ENCODE measurements at places on chromosomes 16 and 17. TPM values are rescaled to one million over a fixed set of nuclear protein-coding genes. Genes with fewer than 3 reads are reported as not detected.

GRCh38 chr17:67400193-67400592 is 23.1 kb downstream of the PITPNC1 start:
- DNase-seq = no peak

IRF8 gene
- not detected for polyA plus RNA-seq

- DNase-seq = no peak
Observed at GRCh38 chr16:75805946-75806345, 79.7 kb upstream of the CPHXL start.

RGS11 gene
- polyA plus RNA-seq = 1.1 TPM

VMO1 gene
- polyA plus RNA-seq = not detected

GRCh38 chr16:9091867-9092281 is 430 bp downstream of the HAPSTR1 start:
- DNase-seq = no peak

GRCh38 chr17:5798094-5798493 is 213.8 kb upstream of the NLRP1 start:
- no peak for DNase-seq

GRCh38 chr16:58563235-58563634 is 47.9 kb downstream of the SETD6 start:
- DNase-seq = peak; percentile 33

DLX3 gene
- not detected for polyA plus RNA-seq

DNA sequence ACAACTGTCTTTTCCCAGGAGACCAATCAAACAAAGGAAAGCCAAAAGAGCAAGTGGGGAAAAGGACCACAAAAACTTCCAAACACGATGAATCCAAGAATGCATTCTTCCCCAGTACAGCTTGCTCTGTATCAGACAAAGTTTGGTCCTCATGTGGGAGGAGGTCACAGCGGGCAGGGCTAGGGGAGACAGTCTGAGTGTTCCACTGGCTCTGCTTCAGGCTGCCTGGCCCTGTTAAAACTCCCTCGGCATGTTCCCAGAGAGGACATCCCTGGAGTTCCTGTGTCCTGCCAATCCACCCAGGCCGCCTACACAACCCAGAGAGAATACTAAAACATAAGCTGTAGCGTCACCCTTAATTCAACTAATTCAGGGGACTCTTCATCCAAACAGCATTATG is 415.1 kb upstream of the DYNLRB2 start:
- peak; percentile 16 for DNase-seq

DNA sequence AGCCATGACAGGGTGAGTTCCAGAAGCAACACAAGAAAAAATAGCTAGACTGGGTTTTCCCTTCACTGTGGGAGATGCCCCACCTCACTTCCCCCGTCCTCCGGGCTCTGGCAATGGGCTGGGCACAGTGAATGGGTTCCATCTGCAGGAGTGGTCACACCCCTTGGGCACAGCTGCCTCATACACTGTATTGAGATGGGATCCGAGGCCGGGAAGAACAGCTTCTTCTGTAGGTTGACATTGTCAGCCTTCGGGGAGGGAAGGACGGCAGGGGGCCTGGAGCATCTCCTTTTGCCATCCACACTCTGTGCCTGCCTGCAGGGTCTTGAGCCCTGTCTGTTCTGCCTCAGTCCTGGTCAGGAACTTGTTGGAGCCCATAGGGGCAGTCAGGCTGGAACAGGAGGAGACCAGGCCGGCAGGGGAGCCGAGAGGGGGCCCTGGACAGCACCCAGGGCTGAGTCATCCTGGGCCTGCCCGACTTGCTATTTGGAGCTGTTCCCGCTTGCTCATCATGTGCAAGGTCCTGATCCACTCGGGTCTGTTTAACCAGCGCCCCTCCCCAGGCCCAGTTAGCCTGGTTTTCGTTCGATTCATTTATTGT is 286.7 kb downstream of the SEC14L1 start:
- DNase-seq = peak; percentile 85

GRCh38 chr16:15597822-15598647 is 44.9 kb downstream of the MARF1 start:
- no peak for DNase-seq

- no peak for DNase-seq
Observed at GRCh38 chr17:56870081-56870651, 36.2 kb downstream of the DGKE start.

KRT16 gene
- polyA plus RNA-seq = 0.09 TPM

DNA sequence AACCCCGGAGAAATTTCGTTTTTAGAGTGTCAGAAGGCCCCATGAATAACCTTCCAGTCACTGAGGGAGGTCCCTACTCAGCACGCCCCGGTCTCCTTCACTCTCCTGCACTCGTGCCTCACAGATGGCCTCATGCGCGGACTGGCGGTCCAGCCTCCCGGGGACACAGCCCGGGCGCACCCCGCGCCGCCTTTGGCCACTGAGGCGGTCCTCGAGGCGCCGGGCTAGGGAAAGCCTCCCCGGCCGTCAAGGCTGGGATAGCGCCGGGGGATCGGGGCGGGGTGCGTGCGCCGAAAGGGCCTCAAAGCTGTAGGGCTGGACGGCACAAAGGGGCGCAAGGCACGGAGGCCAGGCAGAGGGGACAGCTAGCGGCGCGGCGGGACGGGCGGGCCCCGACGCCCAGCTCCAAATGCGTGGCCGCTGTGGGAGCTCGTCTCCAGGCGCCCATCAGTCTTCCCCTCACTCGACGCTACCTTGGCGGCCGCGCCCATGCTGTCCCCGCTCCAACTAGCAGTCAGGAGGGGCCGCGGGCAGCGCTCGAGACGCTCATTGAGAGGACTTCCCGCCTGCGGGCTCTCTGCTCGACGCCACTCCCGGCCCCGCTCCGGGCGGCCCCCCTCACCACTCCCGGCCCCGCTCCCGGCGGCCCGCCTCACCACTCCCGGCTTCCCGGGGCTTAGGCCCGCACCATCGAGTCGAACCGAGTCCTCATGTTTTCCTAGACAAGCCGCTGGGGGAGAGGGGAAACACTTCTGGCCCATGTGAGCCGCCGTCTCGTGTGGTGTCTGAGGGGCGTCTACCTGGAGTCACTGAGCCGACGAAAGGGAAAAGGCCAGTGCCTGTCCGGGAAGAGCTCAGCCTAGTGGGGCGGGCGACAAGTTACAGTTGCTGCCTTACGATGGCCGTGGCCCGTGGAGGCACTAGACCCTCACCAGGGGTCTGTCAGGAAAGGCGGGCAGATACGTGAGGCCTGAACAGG is at the start of gene USP6:
Gene USP6, plus strand, starts transcription at position 360 of the 979 bp plus-strand sequence. CDS start 14,336 bp downstream, outside the sequence.
- no peak for DNase-seq

CHD3 gene
- polyA plus RNA-seq = 23.8 TPM

DNA sequence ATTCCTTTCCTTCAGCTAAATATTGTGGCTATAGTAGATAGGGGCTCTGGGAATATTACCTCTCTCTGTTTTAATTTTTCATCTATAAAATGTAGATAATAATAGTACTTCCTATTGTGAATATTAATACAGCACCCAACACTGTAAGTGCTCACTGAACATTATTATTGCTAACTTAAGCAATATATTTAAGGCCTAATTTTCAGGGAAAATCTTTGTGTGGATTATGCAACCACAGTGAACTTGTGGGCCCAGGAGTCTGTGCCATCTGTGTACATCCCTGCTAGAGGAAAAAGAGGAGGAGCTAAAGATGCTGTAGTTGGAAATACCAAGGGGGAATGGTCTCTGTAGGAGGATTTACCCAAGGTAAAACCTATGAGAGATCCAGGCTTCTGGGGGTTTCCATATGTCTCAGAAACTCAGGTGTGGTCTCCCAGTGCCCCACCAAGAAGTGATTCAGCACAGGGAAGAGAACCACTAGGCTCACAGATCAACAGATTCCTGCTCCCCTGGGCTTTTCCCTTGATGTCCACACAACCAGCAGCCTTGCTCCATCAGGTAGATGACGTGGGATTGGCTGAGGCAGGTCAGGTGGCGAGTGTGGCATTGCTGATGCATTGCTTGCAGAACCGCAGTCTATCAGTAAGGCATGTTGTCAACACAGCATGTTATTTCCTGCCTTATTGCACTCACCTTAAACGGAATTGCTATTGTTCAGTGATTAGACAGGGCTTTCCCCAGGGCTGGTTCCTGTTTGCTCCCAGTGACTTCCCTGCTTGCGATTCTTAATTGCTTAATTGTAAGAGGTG is 1.6 kb upstream of the N4BP1 start:
- no peak for DNase-seq

GRCh38 chr16:58022601-58023371 is 2.8 kb upstream of the MMP15 start:
- DNase-seq = peak; percentile 77

DNA sequence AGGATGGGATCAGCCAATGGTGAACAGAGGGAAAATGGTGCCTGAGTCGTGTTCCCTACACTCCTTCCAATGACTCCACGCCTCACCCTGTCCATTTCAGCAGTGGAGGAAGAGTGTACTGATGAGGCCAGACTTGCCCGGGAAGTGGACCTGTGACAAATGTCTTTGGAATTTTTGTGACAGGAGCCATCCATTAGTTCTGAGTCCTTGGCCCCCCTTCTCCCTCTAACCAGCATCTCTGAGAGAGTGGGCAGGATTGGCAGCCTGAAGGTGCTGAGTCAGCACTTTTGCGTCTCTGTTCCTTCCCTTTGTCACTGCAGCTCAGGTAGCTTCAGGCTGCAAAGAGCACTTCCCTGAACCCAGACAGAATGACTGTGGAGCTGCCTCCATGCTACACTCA is 30.8 kb downstream of the BEAN1 start:
- DNase-seq = no peak

DNA sequence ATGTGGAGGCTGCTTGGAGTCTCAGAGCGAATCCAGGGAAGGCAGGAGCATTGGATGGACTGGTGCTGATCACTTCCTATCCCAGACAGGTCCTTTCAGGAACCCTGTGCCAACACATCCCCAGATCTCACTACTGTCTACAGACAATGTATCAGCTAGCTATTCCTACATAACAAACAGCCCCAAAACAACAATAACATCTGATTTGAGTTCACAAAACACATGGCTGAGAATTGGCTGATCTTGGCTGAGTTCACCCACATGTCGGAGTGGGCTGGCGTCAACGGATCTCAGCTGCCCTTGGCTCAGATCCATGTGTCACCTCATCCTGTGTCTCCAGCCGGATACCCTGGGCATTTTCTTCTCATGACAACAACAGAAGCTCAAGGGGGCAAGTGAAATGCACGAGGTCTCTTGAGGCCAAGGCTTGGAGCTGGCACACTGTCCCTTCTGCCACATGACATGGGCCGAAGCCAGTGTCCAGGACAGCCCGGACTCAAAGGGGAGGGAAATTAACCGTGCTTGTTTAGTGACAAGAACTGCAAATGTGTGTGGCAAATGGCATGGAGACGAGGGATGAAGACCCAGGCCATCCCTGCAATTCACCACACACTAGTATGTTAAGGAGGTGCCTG is 18.7 kb downstream of the SNX20 start:
- no peak for DNase-seq

DNA sequence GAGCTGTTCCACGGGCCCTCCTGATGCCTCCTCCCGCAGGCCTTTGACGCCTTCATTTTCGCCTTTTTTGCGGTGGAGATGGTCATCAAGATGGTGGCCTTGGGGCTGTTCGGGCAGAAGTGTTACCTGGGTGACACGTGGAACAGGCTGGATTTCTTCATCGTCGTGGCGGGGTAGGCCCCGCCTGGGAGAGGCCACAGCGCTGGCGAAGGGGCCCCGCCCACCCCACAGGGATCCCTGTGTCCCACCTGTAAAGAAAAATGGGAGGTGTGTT is 29.7 kb downstream of the TPSG1 start:
- DNase-seq = no peak
